Aorta (tissue), 5 donors: ENCODE measurements at places on chromosomes 6 and 20. TPM values are rescaled to one million over a fixed set of nuclear protein-coding genes. Genes with fewer than 3 reads are reported as not detected.
A peak's percentile ranks its signal among the peaks of the same experiment; 100 is the strongest.

DNA sequence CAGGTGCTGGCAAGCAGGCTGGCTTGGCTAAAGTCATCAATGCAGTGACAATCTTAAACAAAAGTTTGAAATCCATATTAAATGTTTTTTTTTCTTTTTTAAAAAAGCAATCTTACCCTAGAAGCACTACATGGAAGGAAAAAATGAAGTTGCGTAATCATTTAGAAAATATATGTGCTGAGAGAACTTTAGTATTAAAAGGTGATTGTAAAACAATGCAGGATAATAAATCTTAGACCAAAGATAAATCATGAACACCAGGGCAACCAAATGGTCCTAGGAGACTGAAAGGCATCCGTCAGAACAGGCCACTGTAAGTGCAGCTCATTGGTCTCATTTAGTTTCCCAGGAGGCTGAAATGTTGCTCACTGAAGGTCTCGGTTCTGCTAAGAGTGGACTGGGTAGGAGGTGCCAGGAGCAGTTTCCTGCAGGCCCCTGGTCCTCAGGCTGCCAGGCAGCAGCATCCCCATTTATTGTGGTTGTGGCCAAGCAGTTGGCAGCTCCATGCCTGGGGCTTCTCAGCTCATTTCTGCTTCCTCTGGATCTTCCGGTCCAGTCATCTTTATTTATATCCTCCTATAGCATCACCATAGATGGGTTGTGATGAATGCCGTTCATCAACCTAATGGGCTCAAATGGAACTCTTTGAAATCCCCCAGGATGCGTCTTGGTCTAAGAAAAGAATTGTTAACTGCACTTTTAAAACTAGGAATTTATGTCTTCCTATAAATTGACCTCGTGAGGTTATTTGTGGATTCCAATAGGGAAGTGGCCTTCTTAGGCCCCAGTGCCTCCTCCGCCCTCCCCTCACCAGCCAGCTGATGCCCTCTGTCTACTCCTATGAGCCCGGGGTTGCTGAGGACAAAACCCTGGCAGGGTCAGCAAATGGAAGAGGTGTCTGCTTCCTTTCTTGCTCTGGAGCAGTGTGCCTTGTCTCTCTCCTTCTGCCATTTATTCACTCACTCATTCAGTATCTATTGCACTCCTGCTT, 269.0 kb downstream of the UST start:
- no peaks in the 10 kb centered on the region for H3K4me1 ChIP-seq
- H3K27me3 ChIP-seq: no peaks in the 10 kb centered on the region
- no peaks in the 10 kb centered on the region for H3K36me3 ChIP-seq
- H3K27ac ChIP-seq: no peak overlapping the region
- DNase-seq: no peak

DNA sequence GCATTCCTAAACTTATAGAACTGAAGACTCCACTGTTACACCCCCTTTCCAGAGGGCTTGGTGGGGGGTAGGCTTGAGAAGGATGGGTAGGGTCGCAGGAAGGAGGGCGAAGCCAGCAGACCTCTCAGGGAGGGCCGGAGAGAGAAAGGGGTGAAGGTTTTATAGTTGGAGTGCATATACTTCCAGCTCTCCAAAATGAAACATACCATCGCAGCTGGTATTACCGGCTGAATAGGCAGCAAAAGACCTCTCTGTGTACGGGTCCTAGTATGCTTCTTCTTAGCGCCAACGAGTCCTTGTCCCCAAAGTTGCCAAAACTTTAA, 1.0 kb upstream of the VGLL2 start:
- DNase-seq: no peak
- peak overlapping the region; percentile 39 for H3K4me3 ChIP-seq
- H3K27ac ChIP-seq: no peak overlapping the region

DNA sequence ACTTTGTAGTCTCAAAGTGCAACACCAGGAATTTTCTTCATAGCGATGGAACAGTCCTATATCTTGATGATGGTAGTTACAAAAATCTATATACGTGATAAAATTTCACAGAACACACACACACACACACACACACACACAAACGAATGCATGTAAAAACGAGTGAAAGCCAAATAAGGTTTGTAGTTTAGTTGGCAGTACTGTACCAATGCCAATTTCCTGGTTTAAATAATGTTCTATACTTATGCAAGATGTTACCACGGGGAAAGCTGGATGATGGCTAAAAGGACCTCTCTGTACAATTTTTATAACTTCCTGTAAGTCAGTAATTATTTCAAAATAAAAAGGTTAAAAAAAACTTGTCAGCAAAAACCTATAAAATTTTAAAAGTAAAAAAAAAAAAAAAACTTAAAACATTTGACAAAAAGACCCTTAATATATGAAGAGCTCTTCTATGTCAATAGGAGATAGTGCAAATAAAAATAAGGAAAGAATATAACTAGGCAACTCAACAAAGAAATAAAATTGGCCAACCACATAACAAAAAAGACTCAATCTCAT, 37.6 kb downstream of the PDSS2 start:
- no peak overlapping the region for H3K27ac ChIP-seq
- no peaks in the 10 kb centered on the region for H3K36me3 ChIP-seq
- DNase-seq: no peak
- H3K4me3 ChIP-seq: no peak overlapping the region
- no peaks in the 10 kb centered on the region for H3K4me1 ChIP-seq

GRCh38 chr6:27767851-27768250, 144.3 kb downstream of the OR2B2 start:
- no peak overlapping the region for H3K4me3 ChIP-seq
- no peaks in the 10 kb centered on the region for H3K4me1 ChIP-seq
- H3K27ac ChIP-seq: no peak overlapping the region
- no peaks in the 10 kb centered on the region for H3K36me3 ChIP-seq

DNA sequence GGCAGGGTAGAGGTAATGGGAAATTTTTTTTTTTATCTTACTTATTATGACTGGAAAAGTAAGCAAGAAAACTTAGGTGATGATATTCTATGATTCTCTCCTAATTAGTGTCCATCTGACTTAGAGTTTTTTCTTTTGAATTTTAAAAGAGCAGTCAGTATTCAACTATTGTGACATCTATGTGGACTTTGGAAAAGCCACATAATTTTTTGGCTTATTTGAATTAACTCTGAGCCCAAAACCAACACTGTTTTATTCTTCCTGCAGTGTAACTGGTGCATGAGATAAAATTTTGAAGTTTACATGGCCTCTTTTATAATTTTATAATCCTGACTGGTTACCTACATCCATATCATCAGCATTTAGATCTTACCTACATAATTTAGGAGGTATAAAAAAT, 619.7 kb downstream of the EPM2A start:
- no peaks in the 10 kb centered on the region for H3K36me3 ChIP-seq
- H3K4me1 ChIP-seq: no peaks in the 10 kb centered on the region
- no peak for DNase-seq
- no peak overlapping the region for H3K4me3 ChIP-seq
- no peak overlapping the region for H3K27ac ChIP-seq

DNA sequence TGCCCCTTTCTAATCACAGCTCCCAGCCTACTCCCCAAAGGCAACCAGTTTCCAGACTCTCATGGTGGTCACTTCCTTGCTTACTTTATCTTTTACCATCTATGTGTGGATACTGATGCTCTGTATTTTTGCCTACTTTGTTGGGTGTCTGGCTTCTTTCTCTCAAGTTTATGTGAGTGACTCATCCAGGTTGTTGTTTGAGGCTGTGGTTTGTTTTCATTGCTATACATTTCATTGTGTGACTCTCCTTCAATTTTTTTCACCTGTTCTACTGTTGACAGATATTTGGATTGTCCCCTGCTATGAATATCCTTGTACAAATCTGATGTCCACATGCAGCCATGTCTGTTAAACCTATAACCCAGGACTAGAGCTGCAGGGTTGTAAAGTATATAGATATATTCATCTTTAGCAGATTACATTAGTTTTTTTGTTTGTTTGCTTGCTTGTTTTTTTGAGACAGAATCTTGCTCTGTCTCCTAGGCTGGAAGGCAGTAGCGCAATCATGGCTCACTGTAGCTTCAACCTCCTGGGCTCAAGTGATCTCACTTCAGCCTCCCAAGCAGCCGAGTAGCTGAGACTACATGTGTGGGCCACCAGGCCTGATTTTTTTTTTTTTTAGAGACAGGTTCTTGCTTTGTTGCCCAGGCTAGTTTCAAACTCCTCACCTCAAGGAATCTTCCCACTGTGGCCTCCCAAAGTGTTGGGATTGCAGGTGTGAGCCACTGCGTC, 72.9 kb upstream of the EEF1E1 start:
- H3K27me3 ChIP-seq: no peaks in the 10 kb centered on the region
- no peak for DNase-seq
- no peak overlapping the region for H3K27ac ChIP-seq
- no peaks in the 10 kb centered on the region for H3K36me3 ChIP-seq

DNA sequence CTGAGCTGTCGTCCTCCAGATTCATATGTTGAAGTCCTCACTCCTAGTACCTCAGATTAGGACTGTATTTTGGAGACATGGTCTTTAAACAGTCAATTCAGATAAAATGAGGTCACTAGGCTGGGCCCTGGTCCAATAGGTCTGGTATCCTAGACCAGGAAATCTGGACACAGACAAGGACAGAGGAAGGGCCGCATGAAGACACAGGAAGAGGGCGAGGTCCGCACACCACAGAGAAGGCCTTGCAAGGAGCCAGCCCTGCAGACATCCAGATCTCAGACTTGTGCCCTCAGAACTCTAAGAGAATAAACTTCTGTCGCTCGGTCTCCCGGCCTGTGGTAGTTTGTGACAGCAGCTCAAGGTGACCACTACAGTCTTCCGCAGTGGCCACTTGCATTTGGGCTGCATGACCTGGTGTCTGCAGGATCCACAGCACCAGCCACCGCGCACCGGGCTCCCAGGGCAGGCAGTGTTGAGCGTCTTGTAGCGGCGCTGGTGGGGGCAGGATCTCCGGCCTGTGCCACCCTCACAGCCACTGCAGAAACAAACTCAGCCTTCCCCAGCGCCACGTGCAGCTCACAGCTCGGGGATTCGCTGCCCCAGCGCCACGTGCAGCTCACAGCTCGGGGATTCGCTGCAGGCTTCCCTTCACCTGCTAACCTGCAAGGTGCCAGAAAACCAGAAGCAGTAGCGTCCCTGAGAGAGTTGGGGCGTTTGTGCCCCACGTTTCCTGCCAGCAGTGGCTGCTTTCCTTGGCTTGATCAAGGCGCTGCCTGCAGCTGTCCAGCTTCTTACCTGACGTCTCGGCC, 6.0 kb upstream of the RBM38 start:
- no peak overlapping the region for H3K27ac ChIP-seq
- H3K36me3 ChIP-seq: no peaks in the 10 kb centered on the region
- H3K4me1 ChIP-seq: no peaks in the 10 kb centered on the region
- no peaks in the 10 kb centered on the region for H3K27me3 ChIP-seq
- H3K4me3 ChIP-seq: no peak overlapping the region
- no peak for DNase-seq

- H3K4me3 ChIP-seq: no peak overlapping the region
- H3K4me1 ChIP-seq: no peaks in the 10 kb centered on the region
- no peak for DNase-seq
These were observed 8.1 kb downstream of the GFRA4 start for GRCh38 chr20:3655131-3655405.

DNA sequence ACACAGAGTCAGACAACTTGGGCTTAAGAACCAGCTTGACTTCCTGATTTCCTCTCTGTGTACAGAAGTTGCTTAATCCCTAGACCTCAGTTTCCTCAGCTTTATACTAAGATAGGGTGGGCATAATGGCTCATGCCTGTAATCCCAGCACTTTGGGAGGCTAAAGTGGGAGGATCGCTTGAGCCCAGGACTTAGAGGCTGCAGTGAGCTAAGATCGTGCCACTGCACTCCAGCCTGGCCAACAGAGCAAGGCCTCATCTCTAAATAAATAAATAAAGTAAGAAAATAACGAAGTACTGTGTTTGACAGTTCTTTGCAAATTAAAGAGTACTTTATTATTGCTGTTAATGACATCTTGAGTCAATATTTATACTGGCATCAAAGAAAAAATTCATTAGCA, 41.7 kb downstream of the CNKSR3 start:
- no peaks in the 10 kb centered on the region for H3K36me3 ChIP-seq
- H3K4me1 ChIP-seq: no peaks in the 10 kb centered on the region
- no peak for DNase-seq
- no peak overlapping the region for H3K4me3 ChIP-seq

DNA sequence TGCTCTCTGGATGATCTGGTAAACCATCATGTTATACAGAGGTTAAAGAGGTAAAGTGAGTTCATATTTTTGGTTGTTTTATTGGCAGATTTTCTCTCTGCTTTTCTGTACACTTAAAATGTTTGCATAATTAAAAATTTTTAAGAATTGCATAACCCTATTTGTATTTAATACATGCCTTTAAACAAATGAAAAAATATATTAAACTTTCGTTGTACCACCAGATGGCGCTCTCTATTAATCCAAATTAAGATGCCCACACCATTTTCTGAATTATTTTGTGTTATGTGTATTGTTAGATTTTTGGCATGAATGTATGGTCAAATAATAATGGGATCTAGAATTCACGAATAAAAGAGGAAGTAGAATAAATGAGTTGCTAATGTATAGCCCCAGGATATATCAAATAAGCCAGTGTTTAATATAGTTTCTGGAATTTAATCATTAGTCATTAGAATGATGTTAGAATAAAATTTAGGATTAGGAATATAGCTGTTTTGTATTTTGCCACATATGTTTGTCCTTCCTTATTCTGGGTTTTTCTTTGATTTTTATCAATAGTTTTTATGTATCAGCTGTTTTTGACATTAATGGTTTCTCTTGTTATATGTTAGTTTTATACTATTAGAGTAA, 38.9 kb downstream of the SMAP1 start:
- H3K27ac ChIP-seq: no peak overlapping the region
- no peak overlapping the region for H3K4me3 ChIP-seq
- no peaks in the 10 kb centered on the region for H3K36me3 ChIP-seq
- no peaks in the 10 kb centered on the region for H3K27me3 ChIP-seq
- no peaks in the 10 kb centered on the region for H3K4me1 ChIP-seq

DNA sequence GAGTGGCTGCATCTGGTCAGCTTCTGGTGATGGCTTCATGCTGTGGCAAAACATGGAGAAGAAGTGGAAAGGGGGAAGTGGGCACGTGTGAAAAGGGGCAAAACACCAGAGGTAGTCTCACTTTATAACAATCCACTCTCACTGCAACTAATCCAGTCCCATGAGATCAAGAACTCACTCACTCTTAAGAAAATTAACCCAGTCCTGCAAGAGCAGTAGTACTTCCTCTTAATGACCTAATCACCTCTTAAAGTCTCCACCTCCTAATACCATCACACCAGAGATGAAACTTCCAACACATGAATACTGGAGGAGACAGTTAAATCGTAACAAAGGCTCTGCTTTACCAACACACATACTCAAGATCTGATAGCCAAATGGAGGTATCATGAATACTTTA, 152.6 kb downstream of the THEMIS start:
- H3K4me1 ChIP-seq: no peaks in the 10 kb centered on the region
- no peak for DNase-seq
- H3K27ac ChIP-seq: no peak overlapping the region
- no peaks in the 10 kb centered on the region for H3K27me3 ChIP-seq

Gene TCP11
- 0.36 TPM for total RNA-seq

Gene RRAGD
- total RNA-seq: 17.8 TPM

Gene OSER1
- total RNA-seq: 34.2 TPM

Gene SLC17A1
- not detected for total RNA-seq
